ENCODE measurements at places on chromosomes 6 and 20. TPM values are rescaled to one million over a fixed set of nuclear protein-coding genes. Genes with fewer than 3 reads are reported as not detected.

FUT9 gene
- not detected for polyA plus RNA-seq

APOBEC2 gene
- not detected for polyA plus RNA-seq

GRCh38 chr6:16177881-16178280 is 49.0 kb downstream of the MYLIP start:
- no peak for DNase-seq

RIPPLY2 gene
- polyA plus RNA-seq = 0.89 TPM

MLN gene
- not detected for polyA plus RNA-seq

MYBL2 gene
- polyA plus RNA-seq = 59.5 TPM

GRCh38 chr6:35919827-35920751 is 809 bp downstream of the SRPK1 start:
- DNase-seq = peak; percentile 45

DNA sequence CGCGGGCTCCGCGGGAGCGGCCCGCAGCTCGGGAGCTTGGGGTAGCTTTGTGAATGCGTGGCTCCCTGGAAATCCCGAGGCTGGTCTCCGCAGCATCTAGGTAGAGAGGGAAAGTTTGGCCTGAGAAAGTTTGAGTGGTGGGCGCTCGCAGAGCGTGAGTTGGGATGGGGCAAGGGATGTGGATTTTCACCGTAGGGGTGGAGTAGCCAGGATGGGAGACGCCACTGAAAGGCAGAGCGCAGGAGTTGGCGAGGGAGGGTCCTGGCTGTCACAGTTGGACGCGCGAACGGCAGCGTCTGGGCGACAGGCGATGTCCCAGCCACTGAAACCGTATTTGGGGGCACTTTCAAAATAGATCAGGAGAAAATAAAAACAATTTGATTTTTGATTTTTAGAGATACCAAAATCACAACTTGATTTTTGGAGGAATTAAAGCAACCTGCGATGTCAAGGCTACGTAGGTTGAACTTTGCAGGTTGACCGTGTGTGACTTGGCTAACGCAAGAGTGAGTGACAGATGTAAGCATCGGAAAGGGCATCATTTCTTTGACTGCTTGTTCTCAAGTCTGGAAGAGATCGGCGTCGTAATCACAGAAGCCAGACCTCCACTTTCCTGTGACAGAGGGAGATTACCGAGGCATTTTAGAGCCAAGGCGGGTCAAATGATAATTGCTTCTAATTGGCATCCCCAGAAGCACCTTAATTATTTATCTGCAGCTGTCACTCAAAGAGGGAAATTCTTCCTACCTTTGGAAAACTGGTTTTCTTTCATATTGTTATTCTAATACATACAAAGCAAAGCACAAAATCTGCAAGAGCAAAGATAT is 646 bp downstream of the HEY2 start:
- no peak for DNase-seq

- DNase-seq = no peak
These were observed 132.7 kb upstream of the JAG1 start for GRCh38 chr20:10806539-10806938.

DNA sequence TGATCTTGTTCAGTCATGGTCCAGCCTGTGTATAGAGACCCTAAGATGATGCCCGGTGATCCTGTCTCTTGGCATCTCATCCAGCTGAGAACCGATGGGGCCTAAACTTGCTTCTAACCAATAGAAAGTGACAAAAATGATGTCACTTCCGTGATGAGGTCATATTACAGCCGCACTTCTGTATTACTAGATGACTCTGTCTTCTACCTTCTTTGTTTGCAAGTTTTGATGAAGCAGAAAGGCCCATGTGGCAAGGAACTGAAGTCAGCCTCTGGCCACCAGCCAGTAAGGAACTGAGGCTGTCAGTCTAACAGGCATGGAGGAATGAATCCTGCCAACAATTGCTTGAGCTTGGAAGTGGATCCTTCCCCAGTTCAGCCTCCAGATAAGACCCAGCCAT is 32.8 kb upstream of the HLA-C start:
- DNase-seq = no peak

- DNase-seq = no peak
These were observed 131.0 kb downstream of the GPX5 start for GRCh38 chr6:28656715-28657114.

GRCh38 chr20:50733644-50734349 is 2.4 kb downstream of the PARD6B start:
- DNase-seq = no peak

GRCh38 chr6:1758076-1758679 is 148.5 kb downstream of the FOXC1 start:
- DNase-seq = no peak

DNA sequence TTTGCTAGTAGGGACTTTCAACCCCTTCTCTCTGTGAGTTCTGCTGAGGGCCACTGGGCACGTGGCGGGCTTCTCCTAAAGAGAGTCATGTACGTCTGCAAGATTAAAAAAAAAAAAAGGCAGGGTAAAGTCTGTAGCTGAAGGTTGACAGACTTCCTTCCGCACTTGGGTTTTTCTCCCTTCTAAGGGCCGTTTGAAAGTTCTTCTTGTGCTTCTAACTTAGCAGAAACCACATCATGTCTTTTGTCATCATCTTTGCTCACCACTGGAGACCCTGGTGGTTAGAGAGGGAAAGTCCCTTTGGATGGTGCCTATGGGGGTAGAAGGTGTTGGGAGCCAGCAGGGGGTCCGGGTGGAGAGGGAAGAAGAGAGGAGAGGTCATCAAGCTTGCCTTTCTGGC is 31.4 kb downstream of the PRDM1 start:
- DNase-seq = no peak

DNA sequence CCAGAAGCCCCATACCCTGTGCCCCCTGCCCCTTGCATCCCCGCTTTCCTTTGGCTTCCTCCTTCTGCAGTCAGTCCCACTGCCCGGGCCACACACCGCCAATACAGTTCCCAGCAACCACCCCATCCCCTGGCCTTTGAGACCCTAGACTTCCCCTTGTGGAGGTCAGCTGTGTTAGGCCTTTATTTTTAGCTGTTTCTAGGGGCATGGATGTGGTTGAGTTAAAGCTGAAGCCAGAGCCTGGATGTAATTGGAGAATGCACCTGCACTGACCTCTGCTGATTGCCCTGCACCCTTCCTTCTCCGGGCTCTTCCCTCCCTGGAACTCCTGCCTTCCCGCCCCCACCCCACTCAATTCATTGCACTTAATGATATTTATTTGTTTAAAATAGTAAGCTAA is 33.9 kb downstream of the LYRM2 start:
- no peak for DNase-seq

CDH4 gene
- polyA plus RNA-seq = 10.3 TPM

- no peak for DNase-seq
These were observed 64.8 kb upstream of the SMIM8 start for GRCh38 chr6:87257565-87257964.

- DNase-seq = no peak
These were observed 2.3 kb upstream of the KIAA0319 start for GRCh38 chr6:24648276-24648675.

GRCh38 chr6:41274256-41274655 is 12.2 kb downstream of the TREM1 start:
- DNase-seq = no peak

SPTLC3 gene
- polyA plus RNA-seq = 0.18 TPM

RAB44 gene
- polyA plus RNA-seq = 0.05 TPM

PRND gene
- polyA plus RNA-seq = not detected

STK4 gene
- polyA plus RNA-seq = 14.5 TPM

RNF5 gene
- polyA plus RNA-seq = 46.2 TPM

DNA sequence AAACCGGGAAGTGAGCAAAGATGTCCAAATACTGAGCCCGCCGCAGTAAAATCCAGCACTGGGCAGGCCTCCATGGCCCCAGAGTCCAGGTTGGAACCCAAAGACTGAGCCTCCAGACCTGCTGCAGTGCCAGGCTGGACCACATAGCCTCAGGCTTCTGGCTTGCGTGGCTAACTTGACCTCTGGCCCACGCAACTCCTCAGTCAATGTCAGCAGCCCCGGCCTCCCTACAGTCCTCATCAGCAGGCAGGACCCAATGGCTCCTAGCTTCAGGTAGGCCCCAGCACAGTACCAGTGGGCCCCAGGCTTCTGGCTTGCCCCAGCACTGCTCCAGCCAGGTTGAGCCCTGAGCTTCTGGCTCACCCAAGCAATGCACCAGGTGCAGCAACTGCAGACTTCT is 245.1 kb upstream of the AFDN start:
- no peak for DNase-seq

PERP gene
- polyA plus RNA-seq = 53.2 TPM

- no peak for DNase-seq
These were observed 53.1 kb downstream of the KIF16B start for GRCh38 chr20:16520154-16520553.

OR12D3 gene
- polyA plus RNA-seq = not detected

DNA sequence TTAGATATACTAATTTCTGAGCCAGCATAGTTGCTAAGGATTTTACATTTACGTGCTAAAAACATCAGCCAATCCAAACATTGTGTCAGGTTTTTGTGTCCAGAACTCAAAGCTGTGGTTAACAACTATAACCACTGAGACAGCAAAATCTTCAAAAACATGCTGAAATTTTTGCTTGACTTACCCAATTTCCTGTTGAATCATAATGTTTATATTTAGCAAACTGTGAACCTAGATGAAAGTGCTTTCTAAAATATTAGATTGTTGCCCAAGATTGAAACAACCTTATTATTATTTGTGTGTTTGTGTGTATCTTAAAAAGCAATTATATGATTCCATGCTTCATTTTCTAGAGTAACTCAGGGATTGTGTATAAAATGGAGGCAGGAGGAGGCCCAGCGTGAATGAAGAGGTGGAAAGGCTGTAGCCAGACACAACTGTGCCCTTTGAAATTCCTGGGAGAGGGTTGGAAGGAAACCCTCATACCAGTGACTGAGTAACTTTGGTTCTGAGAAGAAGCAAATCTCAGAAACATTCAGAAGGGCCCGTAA is 48.0 kb downstream of the ARMC2 start:
- DNase-seq = no peak

- DNase-seq = no peak
These were observed 26.8 kb downstream of the JAG1 start for GRCh38 chr20:10646886-10647420.

GRCh38 chr6:17881085-17881858 is 106.2 kb downstream of the KIF13A start:
- DNase-seq = no peak

GRCh38 chr6:5865506-5866031 is 141.2 kb downstream of the NRN1 start:
- no peak for DNase-seq

DNA sequence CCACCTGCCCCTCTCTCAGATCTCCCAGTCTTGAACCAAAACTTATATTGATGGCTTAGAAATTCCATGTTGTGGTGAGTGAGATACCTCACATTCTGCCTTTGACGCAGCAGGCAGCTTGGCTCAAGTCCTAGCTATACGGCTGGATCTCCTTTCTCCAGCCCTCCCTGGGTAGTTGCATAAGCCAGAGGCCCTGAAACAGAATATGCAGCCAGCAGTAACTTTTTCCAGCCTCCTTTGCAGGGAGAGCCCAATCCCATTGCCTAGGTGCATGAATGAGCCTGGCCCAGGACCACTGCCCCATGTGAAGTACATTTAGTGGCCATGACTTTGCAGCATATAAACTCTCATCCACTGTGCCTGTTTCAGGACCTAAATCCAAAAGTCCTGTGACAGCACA is 202.2 kb upstream of the CDYL start:
- no peak for DNase-seq

DNA sequence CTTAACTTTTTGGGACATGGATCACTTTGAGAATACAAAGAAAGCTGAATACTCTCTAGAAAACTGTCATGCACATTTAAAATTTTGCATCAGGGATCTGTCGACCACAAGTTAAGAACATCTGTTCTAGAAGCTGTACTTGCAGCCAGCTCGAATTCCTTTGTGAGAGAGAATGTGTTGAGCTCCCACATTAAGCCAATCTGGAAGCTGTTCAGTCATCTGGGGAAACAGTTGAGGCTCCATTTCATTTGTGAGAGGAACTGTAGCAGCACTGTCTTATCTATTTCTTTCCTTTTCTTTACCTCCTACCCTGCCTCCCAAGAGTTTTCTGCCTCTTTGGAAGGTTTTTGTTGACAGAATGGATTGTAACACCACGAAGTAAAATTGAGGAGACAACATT is 50.8 kb downstream of the KAT14 start:
- no peak for DNase-seq

DNA sequence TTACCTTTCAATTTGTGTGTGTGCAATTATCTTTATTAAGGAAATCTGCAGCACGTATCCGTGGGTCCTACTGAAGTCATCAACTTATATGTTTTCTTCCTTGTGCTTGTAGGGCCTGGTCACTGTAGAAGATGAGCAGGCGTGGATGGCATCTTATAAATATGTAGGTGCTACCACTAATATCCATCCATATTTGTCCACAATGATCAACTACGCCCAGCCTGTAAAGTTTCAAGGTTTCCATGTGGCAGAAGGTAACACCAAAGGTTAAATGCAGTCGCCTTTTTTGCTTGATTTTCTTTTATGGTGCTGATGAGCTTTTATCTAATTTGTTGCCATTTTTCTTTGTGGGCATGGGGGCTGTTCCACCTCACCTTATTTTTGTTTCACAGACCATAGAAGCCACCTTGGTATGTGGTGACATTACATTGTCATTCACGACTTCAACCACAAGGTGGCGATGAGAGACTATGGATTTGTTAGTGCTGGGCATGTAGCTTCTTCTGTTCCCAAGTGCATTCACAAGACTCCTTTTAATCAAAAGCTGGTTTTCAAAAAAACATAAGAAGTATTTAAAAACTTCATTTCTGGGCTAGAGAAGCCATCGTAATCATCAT is 106.5 kb upstream of the LAMP5 start:
- DNase-seq = peak; percentile 77

- DNase-seq = no peak
These were observed 15.0 kb downstream of the SMOC2 start for GRCh38 chr6:168455847-168456530.

- DNase-seq = no peak
These were observed 72.1 kb downstream of the GFRAL start for GRCh38 chr6:55399351-55399750.

TAGAP gene
- polyA plus RNA-seq = not detected

DNA sequence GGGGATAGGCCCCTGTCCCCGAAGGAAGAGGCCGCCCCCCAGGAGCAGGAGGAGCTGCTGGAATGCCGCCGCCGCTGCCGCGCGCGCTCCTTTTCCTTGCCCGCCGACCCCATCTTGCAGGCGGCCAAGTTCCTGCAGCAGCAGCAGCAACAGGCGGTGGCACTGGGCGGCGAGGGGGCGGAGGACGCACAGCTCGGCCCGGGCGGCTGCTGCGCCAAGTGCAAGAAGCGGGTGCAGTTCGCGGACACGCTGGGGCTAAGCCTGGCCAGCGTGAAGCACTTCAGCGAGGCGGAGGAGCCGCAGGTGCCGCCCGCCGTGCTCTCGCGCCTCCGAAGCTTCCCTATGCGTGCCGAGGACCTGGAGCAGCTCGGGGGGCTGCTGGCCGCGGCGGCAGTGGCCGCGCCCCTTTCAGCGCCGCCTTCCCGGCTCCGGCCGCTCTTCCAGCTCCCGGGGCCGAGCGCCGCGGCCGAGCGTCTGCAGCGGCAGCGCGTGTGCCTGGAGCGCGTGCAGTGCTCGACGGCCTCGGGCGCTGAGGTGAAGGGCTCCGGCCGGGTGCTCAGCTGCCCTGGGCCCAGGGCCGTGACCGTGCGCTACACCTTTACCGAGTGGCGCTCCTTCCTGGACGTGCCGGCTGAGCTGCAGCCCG is 630 bp downstream of the PPP1R3G start:
- DNase-seq = no peak

CALHM4 gene
- polyA plus RNA-seq = not detected

- DNase-seq = no peak
These were observed 8.3 kb downstream of the FAM83D start for GRCh38 chr20:38934530-38934929.

TPX2 gene
- 106 TPM for polyA plus RNA-seq
